ENCODE measurements at places on chromosomes 2 and 18.

- DNase-seq: no peak
These were observed 220.8 kb downstream of the CDH2 start for GRCh38 chr18:27956001-27956640.

DNA sequence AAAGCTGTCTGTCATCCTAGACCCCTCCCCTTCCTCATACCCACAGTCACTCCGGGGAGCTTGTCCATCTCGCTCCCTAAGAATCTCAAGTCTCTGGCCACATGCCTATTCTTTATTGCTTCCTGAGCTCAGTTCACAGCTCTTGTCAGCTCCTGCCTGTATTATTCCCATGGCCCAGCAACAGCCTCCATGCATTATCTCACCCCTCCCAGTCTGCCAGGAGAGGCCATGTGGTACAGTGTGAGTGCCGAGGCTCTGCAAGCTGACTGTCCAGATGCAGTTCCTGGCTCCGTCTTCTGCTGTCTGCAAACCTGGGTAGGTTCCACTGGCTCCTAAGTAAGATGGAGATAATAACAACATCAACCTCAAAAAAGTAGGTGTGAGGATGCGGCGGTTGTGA, 79.7 kb downstream of the MRPS9 start:
- DNase-seq: no peak

GRCh38 chr2:25467743-25468142, 126.0 kb upstream of the DNMT3A start:
- no peak for DNase-seq

DNA sequence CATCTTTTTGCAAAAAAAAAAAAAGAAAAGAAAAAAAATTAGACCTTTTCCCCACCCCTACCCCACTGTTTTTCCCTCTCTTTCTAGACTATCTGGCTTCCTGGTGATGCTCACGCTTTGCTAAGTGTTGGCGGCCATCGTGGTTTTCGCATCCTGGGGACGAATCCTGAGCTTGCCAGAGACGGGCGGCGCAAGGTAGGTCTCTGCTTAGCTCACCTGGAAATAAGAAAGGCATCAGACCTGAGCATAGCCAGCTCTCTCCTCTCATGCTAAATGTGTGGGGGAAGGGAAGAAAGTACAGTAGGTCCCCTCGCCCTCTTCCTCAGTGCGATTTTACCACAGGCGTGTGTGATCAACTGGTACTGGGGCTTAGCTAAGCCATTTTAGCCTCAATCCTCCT, 90.5 kb downstream of the KLHL29 start:
- no peak for DNase-seq

DNA sequence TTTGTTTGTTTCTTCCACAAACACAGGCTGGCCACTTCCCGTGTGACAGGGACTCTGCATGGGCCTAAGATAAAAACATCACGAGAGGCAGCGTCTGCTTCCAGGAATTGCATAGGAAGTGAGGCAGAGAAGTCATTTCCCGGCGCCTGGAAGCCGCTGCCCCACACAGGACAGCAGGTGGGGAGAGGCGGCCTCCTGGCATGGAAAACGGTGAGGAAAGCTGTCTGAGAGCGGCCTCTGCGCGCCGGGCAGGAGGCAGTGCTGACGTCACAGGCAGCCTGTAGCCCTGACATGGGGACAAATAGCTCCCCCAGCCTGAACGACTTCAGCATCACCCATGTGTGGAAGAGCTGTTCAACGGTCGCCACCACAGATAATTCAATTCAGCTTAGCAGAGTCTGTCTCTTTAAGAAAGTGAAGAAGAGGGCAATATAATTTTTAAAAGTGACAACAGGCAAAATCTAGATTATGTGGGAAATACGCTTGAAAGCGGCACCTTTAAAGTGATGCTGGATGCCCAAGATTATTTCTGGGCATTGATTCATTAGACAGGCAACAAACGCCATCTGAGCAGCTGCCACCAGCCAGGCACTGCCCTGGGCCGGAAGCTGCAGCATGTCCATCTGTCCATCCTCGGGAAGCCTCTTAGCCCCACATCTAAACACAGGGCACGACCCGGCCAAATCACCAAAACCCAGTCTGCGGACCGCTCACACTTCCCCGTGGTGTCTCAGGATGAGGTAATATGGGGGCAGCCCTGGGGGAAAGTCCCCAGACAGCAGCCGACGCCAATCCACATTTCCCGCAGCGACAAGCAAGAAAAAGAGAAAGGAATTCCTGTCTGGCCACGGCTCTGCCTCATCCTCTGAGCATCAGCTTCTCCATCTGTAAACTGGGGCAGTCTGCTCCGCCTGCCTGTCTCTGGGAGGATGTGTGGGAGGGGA, 138.9 kb downstream of the PXDN start:
- DNase-seq: no peak

DNA sequence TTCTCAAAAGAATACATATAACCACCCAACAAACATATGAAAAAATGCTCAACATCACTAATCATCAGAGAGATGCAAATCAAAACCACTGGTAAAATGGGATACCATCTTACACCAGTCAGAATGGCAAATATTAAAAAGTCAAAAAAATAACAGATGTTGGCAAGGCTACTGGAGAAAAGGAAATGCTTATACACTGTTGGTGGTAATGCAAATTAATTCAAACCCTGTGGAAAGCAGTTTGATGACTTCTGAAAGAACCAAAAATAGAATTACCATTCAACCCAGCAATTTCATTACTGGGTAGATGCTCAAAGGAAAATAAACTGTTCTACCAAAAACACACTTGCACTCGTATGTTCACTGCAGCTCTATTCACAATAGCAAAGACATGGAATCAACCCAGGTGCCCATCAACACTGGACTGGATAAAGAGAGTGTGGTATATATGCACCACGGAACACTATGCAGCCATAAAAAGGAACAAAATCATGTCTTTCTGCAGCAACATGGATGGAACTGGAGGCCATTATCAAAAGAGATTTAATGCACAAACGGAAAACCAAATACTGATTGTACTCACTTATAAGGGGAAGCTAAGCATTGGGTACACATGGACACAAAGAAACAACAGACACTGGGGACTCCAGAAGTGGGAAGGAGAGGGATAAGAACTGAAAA, 38.8 kb downstream of the NCKAP1 start:
- DNase-seq: no peak

- no peak for DNase-seq
These were observed 25.2 kb downstream of the KIAA2012 start for GRCh38 chr2:202098291-202098690.

- no peak for DNase-seq
These were observed 164.5 kb downstream of the RBM43 start for GRCh38 chr2:151097128-151097527.

GRCh38 chr2:72911256-72911655, 6.1 kb upstream of the EMX1 start:
- DNase-seq: no peak

DNA sequence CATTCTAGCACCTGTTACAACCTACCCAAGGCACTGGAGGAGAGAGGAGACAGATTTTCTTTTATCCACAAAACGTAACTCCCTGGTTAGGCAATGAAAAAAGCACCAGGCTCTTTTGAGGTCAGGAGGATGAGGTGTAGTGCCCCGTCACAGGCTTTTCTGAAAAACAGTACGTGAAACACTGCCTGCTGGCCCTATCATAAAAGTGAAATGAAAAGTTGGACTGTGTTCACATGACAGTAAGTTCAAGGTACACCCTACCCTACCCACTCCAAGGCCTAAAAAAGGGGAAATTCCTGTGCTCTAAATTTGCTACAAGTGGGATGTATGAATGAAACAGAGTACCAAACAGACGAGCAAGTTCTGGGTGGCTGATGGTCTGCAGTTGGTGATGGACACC, 17.6 kb downstream of the LGALSL start:
- DNase-seq: no peak

DNA sequence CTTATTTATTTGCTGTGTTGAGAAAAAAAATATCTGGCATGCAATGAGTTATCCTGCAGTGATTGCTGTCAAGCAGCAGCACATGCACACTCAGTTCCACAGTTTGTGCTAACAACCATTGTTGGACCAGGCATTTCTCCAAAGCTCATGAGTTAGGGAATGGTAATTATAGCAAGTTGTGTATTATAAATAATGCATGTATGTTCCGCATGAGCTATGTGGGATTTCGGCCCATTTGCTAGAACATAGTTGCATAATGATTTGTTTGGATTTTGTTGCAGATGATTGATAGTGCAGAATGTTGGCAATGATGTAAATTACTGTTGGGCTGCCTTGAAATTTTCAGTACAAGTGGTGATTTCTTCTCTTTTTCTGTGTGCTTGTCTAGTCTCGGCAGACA, 10.7 kb downstream of the KCNJ3 start:
- DNase-seq: no peak

DNA sequence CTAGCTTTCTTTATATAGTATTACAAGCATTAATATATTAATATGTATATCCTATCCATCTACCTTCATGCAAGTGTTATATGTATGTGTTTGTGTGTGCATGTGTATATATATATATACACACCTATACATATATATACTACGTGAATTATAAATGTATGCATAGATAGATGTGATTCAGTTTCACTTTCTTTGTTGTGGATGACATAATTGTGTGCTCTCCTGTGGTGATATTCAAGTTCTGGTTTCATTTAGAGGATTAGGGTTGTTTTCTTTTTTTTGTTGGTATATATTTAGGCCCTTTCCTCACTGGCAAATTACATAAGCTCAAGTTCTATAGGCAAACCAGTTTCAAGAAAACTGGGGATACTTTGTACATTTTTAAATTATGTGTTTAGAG, 225.7 kb upstream of the FANCL start:
- DNase-seq: no peak

DNA sequence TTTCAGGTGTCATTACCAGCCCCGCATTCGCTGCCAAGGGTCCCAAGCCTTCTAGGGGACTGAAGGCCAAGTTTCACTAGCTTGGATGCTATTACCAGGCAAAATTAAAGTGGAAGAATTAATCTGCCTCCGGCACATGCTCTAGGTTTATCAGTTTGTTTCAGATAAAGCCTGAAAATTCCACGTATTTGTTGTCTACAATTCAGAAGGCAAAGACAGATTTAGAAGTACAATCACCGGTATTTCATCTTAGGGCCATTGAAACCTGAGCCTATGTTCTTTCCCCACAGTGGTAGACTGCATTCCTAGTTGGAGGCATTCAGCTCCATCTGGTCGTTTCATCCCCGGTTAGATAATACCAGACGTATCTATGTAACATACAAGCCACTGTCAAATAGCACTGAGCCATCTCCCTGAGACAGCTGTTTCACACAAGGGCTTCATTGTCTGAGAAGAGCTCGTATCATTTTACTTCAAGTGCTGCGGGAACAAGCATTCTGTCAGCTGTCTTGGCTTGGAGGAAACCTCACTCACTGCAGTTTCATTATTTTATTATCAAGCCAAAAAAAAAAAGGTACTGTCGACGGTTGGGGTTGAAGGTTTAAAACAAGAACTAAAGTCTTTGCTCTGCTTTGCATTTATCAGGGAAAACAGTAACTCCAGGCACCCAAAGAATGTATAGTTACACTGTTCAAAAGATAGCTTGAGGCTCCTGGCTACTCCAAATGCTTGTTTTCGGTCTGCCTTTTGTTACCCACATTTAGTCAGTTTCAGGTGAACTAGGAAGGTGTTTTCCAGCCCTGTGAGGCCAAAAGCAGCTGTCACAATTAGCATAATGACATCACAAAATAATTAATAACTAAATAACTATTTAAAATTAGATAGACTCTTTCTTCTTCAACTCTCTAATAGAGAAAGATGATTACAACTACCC, 76.7 kb downstream of the TGIF1 start:
- DNase-seq: peak; percentile 93

DNA sequence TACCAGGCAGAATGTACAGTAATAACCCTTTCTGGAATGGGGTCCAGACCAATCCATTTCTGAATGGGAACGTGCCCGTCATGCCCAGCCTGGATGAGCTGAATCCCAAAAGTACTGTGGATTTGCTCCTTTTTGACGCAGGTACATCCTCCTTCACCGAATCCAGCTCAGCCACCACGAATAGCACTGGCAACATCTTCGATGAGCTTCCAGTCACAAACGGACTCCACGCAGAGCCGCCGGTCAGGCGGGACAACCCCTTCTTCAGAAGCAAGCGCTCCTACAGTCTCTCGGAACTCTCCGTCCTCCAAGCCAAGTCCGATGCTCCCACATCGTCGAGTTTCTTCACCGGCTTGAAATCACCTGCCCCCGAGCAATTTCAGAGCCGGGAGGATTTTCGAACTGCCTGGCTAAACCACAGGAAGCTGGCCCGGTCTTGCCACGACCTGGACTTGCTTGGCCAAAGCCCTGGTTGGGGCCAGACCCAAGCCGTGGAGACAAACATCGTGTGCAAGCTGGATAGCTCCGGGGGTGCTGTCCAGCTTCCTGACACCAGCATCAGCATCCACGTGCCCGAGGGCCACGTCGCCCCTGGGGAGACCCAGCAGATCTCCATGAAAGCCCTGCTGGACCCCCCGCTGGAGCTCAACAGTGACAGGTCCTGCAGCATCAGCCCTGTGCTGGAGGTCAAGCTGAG, 89.6 kb downstream of the SH3BP4 start:
- DNase-seq: no peak

DNA sequence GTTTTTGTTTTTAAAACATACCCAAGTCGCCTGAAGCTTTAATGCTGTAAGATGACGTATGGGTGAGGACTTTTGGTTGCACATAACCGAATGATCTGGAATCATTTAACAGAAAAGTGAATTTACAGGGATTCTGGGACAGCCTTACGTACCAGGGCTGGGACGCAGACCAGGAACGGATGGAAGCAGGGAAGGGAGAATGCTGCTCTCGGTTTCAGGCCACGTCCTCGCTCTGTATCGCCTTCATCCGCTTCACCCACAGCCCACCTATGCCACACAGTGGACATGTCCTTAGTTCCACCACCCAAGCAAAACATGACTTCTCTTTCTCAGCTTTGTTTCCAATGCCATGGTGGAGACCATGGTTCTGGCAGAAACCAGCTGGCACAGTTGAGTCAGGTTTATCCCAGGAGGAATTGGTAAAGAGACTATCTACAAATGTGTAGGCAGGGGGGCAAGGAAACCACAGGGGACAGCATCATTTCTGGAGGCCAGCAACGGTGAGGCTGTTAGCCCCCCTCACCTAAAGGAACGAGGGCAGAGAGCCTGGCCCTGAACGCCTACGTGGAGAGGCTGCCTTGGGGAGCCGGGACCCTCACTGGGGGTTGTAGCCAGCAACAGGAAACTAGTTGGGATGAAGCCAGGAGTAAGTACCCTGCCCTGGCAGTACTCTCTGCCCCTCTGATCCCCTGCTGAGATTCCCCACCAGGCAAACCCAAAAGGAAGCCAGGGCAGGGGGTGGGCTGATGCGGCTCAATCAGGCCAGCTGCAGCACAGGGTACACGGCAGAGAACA, 132.5 kb downstream of the NDUFA10 start:
- DNase-seq: no peak

GRCh38 chr2:71282493-71282892, 49.1 kb upstream of the ZNF638 start:
- no peak for DNase-seq

DNA sequence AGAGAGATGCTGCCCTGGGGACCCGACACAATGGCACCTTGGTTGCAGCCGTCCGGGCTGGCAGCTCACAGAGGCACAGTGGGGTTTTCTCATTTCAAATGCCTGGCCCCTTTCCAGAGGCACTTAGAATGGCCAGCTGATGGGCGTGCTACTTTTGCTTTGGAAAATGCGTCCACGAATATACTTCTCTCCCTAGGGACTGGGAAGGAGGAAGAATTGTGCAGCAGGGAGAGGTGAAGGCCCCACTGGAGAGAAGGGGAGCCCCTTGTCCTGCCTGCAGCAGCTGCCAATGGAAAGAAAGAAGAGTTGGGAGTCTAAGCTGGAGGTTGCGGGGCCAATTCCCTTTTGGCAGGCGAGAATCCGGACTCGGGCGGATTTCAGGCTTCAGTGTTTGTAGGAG, 1.1 kb upstream of the MAL start:
- no peak for DNase-seq

- no peak for DNase-seq
These were observed 7.5 kb upstream of the CPS1 start for GRCh38 chr2:210548878-210549384.
